ENCODE measurements at places on chromosomes 2 and 18.

DNA sequence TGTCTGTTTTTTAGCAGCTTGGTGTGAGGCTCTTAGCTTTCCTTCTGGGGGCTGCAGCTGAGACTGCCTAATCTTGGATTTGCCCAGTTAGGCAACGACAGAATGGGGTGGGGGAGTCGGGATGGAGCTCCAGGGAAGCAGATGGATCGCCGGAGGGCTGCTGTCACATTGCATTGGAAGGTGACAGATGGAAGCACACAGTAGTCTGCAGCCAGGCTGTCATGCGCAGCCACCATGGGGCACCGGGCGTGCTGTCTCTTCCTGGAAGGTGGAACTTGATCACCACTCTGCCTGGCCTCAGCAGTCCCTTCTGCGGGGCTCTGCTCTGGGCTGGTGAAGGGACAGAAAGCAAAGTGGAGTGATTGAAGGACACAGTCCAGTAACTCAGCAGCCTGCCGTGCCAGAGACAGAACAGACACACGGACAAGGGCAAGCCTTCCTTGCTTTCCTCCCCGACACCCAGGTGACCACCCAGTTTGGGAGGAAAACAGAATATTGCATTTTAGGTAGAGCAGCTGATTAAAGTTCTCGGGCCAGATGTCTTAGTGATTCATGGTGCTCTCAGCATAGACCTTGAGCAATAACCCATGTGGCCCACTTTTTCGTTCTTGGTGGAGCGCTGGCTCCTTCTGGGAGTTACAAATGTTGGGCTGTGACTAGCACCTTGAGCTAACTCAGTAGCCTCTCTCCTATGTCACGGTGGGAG is 40.9 kb downstream of the RNF144A start:
- H3K4me1 ChIP-seq: peaks cover 40% of the 10 kb centered on the region
- H3K4me3 ChIP-seq: no peak overlapping the region
- no peak for DNase-seq
- no peaks in the 10 kb centered on the region for H3K27me3 ChIP-seq
- peaks cover 1% of the 10 kb centered on the region for H3K36me3 ChIP-seq

GRCh38 chr18:47627030-47627429 is 303.4 kb downstream of the SMAD2 start:
- H3K36me3 ChIP-seq: no peaks in the 10 kb centered on the region
- H3K4me1 ChIP-seq: no peaks in the 10 kb centered on the region
- no peak overlapping the region for H3K27ac ChIP-seq
- H3K27me3 ChIP-seq: peaks cover 13% of the 10 kb centered on the region
- no peak overlapping the region for H3K4me3 ChIP-seq

DNA sequence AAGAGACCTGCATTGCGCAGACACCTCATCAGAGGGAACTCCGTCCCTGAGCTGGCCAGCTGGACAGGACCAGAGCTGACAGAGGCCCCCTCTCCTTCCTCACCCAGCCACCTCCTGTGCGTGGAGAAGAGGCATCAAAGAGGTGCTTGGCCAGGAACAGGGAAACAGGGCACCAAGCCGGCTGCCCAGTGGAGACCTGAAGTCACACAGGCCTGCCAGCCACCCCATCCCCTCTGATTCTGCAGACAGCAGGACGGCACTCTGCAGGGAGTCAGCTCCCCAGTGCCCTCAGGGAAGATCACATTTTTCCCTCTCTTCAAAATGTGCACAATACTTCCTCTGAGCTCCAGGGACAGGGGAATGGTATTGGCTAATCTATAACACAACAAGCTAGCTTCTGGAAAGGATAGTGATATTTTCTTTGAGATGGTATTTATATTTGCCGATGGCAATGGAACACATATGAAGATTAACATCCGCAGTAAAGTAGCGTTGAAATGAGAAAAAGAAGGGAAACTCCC is 30.5 kb downstream of the SLC1A4 start:
- H3K27me3 ChIP-seq: no peaks in the 10 kb centered on the region
- H3K27ac ChIP-seq: no peak overlapping the region
- peaks cover 9% of the 10 kb centered on the region for H3K36me3 ChIP-seq
- H3K4me1 ChIP-seq: no peaks in the 10 kb centered on the region
- no peak overlapping the region for H3K4me3 ChIP-seq
- no peak for DNase-seq

DNA sequence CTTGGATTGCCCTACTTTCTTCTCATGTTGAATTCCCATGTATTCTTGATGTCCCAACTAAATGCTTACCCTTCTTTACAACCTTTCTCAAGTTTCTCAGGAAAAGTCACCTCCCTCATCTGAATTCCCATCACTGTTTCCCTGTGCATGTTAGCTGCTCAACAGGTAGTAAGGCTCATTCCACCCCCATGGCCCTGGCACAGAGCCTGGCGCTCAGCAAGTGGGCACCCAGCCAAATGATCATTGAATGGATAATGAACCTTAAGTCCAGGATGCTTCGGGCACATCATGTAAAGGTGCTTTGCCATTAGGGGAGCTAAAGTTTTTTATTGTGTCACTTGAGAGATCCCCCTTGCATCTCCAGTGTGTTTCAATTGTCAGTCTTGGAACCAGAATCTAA is 124.0 kb downstream of the PKP4 start:
- no peaks in the 10 kb centered on the region for H3K27me3 ChIP-seq
- H3K4me1 ChIP-seq: no peaks in the 10 kb centered on the region
- no peaks in the 10 kb centered on the region for H3K36me3 ChIP-seq
- H3K4me3 ChIP-seq: no peak overlapping the region
- DNase-seq: no peak

- peaks cover 17% of the 10 kb centered on the region for H3K4me1 ChIP-seq
- no peak overlapping the region for H3K27ac ChIP-seq
- no peak for DNase-seq
- no peak overlapping the region for H3K4me3 ChIP-seq
- H3K36me3 ChIP-seq: peaks cover 43% of the 10 kb centered on the region
Observed at GRCh38 chr18:35246831-35247230, 6.0 kb downstream of the ZNF397 start.

DNA sequence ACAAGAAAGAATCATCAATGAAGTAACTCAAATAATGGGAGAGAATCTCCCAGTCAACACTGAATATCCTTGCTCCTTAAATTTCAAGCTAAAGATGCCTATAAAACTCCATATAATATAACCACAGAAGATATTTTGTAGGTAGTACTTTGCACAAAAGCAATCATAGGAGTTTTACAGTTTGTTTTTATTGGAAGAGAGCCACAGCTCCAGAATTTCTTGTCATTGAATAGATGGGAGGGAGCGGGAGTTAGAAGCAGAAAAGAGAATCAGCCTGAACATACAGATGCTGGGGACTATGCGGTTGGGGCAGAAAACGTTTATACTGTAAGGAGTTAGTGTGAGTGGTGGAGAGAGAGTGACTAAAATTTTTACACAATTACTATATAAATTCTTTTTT is 18.3 kb upstream of the SMAD4 start:
- H3K36me3 ChIP-seq: no peaks in the 10 kb centered on the region
- no peak overlapping the region for H3K4me3 ChIP-seq
- H3K27ac ChIP-seq: no peak overlapping the region
- no peak for DNase-seq
- H3K27me3 ChIP-seq: no peaks in the 10 kb centered on the region

GRCh38 chr2:72572501-72572900 is 253.3 kb downstream of the EXOC6B start:
- H3K4me1 ChIP-seq: no peaks in the 10 kb centered on the region
- DNase-seq: no peak
- H3K27ac ChIP-seq: no peak overlapping the region

- H3K4me3 ChIP-seq: no peak overlapping the region
- H3K27ac ChIP-seq: no peak overlapping the region
- H3K36me3 ChIP-seq: no peaks in the 10 kb centered on the region
Observed at GRCh38 chr2:62660087-62660486, 45.4 kb upstream of the EHBP1 start.

DNA sequence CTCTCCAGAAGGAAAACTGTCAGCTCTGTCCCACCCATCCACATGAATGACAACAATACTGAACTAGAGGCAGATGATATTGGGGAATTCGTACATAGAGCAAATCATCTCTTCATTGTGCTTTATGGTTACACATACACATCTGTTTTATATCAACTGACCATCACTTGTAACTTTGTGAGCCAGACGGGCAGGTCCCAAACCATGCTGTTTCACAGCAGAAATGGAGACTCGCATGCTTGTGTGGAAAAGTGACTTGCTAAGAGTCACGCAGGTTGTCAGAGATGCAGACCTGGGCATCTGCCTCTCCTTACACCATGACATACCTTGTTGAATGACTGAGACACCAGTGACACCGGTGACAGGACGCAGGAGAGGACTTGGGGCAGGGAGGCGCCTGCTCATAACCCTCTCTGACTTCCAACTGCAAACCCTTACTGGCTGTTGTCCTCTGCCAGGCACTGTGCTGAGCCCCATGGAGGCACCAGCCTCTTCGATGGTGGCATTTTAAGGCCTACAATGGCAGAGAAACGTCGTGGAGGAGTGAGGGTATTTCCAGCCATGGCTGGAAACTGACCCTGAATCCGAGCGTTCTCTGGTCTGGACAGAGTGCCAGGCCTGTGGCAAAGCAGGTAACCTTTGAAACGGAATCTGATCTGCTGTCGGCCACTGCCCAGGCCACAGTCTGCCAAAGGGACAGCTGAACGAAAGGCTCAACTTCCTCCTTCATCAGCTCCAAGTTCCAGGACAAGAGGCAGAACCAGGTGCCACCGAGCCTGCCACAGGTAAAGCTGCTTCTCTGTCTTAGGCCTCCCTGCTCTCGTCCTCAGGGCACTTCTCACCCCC is 26.9 kb upstream of the ROCK2 start:
- no peak overlapping the region for H3K27ac ChIP-seq
- no peaks in the 10 kb centered on the region for H3K36me3 ChIP-seq
- no peak for DNase-seq
- H3K27me3 ChIP-seq: peaks cover 29% of the 10 kb centered on the region

DNA sequence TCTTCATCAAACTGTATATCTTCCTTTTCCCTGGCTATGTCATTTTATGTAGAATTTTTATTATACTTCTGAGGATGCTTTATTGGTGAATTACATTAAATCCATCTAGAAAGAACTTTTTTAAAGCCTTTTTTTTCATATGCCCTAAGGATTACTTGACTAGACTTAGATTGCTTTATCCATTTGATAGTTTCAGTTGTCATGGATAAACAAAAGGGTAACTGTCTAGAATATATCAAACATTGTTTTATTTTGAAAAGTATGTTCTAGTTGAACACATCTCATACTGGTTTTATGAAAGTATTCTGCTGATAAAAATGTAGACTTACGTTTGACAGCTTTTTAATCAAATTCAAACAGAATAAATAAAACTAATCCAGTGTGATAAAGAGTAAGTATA is 639.8 kb downstream of the ARHGAP15 start:
- no peak overlapping the region for H3K27ac ChIP-seq
- no peaks in the 10 kb centered on the region for H3K4me1 ChIP-seq
- H3K27me3 ChIP-seq: no peaks in the 10 kb centered on the region
- DNase-seq: no peak
- H3K36me3 ChIP-seq: peaks cover 21% of the 10 kb centered on the region

GRCh38 chr2:140639628-140640027 is 1491.2 kb downstream of the LRP1B start:
- H3K27me3 ChIP-seq: no peaks in the 10 kb centered on the region
- DNase-seq: no peak
- H3K4me1 ChIP-seq: no peaks in the 10 kb centered on the region
- no peak overlapping the region for H3K27ac ChIP-seq
- no peaks in the 10 kb centered on the region for H3K36me3 ChIP-seq

DNA sequence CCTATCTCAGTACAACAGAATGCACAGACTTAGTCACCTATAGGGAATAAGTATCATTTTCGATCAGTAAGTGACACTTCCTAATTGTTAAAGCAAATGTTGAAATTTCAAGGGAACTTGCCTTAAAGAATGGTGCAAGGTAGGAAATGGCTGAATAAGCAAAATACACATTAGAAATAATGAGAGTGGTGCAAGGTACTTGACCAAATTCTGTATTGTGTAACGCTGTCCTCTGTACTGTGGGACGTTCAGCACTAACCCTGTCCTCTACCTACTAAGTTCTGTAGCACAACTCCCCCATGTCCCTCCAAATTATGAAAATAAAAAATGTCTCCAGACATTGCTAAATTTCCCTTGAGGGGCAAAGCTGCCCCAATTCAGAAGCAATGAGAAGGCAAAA is 19.4 kb downstream of the MMADHC start:
- H3K36me3 ChIP-seq: peaks cover 60% of the 10 kb centered on the region
- no peak overlapping the region for H3K4me3 ChIP-seq
- H3K27me3 ChIP-seq: no peaks in the 10 kb centered on the region
- DNase-seq: no peak

DNA sequence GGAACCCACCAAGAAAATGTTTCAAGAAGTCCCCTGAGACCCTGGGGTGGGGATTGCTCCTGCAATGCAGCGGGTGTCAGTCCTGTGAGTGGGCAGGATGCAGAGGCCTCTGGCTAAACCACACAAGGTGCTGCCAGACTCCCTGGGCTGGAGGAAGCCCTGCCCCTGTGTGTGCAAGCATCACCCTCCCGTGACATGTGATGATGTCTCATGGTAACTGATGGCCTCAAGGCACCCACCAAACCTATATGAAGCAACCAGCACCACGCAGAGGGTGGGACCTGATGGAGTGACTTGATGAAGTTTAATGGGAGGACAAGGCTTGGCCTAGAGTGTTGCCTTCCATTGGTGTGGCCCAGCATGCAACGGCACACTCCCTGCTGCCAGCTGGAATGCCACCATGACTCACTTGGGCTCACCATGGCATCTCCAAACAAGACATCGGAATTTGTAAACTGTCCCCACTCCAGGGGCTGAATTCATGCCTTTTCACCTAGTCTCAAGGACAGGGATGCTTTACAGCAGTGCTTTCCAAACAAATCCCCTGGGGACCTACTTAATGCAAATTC is 8.7 kb upstream of the SLC14A1 start:
- no peaks in the 10 kb centered on the region for H3K36me3 ChIP-seq
- no peak overlapping the region for H3K4me3 ChIP-seq
- peaks cover 4% of the 10 kb centered on the region for H3K4me1 ChIP-seq
- DNase-seq: no peak
- H3K27me3 ChIP-seq: no peaks in the 10 kb centered on the region
- no peak overlapping the region for H3K27ac ChIP-seq

DNA sequence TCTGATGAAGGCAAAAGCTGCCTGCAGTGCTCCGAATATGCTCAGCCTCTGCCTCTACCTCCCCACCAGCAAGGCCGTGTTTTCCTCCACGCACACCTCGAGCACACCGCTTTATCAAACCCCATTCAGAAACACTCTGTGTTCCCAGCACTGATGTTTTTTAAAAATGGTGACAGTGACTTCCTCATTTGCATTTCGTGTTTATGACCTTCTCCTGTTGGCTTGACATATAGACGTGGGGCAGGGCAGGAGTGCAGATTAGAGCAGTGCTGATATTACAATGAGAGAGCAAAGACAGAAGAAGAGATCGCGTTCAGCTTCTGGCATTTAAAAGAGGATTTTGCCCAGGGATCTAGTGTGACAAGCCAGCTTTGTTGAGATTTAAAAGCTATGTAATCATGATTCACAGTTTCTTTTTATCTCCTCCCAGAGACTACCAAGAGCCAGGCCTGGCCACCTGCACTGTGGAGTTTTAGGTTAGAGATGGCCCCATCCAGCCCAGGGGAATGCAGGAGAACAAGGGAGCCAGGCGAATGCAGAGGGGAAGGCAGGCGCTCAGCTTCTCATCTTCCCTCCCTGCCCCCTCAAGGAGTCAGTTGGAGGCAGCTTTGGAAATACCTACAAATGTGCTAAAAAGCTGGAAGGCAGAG is 61.5 kb upstream of the NEDD4L start:
- H3K27me3 ChIP-seq: peaks cover 21% of the 10 kb centered on the region
- H3K36me3 ChIP-seq: no peaks in the 10 kb centered on the region

Measured in effector memory CD8-positive, alpha-beta T cell (primary cell).